ENCODE measurements at places on chromosomes 3 and 15.

GRCh38 chr15:40229956-40230355 lies 8.9 kb upstream of the PAK6 start:
- no peak for DNase-seq

GRCh38 chr3:156175570-156175969 lies 55.2 kb downstream of the KCNAB1 start:
- DNase-seq: no peak

DNA sequence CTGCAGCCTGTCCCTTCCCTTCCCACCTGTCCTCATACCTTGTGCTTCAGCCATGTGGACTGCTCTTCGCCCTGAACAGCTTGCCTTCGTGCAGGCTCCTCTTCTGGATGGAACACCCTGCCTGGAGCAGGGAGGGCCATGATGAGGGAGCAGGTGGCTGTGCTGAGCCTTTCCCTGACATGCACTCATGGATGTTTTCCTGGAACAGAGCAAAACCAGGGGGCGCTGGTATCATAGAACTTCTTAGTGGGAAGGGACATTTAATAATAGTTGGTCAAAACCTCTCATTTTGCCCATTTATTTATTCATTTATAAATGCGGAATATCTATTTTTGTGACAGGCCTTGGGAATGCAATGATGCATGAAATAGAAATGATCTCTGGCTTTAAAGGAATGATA lies 149.3 kb downstream of the CACNA1D start:
- no peak for DNase-seq

DNA sequence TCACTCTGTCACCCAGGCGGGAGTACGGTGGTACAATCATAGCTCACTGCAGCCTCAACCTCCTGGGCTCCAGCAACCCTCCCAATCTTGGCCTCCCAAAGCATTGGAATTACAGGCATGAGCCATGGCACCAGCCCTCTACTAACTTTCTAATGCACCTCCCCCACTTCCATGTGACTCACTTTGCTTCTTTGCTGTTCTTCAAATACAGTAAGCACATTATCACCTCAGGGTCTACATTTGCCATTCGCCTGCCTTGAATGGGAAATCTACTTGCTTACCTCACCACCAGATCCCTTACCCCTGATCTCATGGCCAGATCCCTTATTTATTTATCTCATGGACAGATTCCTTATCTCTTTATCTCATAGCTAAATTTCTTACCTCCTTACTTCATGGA lies 235.3 kb downstream of the KCNMB2 start:
- DNase-seq: no peak

DNA sequence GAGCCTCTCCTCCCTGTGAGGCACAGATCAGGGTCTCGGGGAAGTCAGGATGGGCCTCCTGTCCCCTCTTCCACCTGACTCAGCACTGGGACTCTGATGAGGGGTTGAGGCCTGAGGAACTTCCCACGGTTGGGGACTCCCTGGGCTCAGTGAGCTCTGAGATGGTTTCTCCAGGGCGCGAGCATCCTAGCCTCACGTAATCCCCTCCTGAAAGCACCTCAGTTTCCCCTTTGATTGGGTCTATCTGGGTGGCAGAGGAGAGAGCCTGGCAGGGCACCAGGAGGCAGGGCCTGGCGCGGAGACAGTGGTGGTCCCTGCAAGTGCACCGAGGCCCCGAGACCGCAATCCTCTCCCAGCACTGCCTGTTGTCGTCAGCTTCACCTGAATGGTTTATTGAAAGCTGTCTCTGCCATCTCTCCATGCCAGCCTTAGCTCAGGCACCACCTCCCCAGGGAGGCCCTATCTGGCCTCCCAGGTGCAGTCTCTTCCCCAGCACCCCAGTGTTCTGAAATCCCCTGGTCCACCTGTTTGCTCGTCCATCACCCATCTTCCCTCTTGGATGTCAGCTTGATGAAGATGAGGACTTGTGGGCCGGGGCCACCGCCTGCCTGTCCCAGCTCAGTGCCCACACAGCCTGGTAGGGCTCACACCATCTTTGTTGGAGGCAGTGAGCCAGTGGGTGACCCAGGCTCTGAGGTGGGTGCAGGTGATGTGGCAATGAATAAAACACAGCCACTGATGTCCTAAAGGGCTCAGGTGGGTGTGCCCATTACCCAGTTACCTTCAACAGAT lies 52.2 kb upstream of the PCSK6 start:
- peak; percentile 59 for DNase-seq
